ENCODE measurements at places on chromosomes 16 and 17.
A peak's percentile ranks its signal among the peaks of the same experiment; 100 is the strongest.

GRCh38 chr17:6558276-6558675 is 1.9 kb upstream of the PITPNM3 start:
- no peak for DNase-seq

DNA sequence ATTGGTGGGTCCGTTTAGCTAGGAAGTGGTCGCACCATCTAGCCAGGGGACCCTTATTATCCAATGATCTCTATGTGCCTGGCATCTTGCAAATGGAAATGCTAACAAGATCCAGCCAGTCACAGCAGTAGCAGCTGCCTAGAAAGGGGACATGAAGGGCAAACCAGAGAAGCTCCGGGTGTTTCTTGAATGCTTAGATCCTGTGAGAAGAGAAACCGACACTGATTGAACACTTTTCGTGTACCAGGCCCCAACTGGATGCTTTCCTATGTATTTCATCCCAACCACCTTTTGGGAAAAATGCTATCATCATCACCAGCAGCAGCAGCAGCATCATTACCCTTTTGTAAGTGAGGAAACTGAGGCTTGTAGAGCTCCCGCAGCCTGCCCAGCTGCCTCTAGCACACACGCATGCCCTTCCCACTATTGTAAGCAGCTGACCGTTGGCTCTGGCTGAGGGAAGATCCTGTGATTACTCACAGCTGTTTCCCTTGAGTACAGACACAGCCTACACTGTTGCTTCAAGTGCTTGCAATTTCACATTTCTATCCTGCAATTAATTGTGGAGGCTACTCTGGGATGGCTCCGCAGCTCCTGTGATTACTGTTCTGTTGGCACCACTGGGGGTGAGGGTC is 180.7 kb upstream of the CACNG5 start:
- DNase-seq = no peak

DNA sequence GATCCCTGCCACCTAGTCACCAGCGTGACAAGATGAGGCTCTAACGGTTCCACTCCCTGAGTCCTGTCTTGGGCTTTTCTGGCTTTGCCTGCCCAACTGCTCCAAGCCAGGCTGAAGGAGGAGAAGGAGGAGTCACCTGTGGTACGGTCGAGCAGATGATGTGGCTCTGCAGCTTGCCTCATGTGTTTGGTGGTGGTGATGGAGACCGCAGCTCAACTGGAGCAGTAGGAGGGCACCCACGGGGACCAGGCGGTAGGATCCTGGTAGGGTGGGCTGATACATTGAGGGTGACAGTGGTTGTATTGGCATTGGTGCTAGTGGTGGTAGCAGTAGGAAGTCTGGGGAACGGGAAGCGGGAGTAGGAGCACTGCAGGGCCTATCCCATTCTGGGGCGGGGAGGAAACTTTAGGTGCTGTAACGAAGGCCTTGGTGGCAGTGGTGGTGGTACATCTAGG is 202.8 kb upstream of the WSB1 start:
- DNase-seq = no peak

DNA sequence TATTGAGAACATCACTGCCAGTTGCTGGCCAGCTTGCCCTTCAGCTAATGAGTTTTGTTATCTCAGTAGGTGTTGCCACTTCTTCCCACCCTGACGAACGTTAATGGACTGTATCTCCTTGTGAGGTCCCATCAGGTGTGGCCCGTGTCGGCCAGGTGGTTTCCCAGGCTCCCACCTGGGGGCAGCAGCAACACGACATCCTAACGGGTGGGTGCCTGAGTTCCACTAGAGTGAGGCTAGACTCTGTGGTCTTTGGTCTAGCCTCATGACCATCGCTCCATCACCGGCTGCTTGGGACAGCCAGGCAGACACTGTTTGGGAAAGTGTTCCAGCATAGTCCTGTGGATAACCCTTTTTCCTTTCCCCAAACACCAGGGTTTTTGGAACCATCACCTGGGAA is 45.6 kb upstream of the LCMT1 start:
- peak; percentile 40 for DNase-seq

- no peak for DNase-seq
Observed at GRCh38 chr16:23920899-23921298, 85.1 kb downstream of the PRKCB start.

- DNase-seq = no peak
Observed at GRCh38 chr16:21949713-21950260, 3.4 kb upstream of the UQCRC2 start.

DNA sequence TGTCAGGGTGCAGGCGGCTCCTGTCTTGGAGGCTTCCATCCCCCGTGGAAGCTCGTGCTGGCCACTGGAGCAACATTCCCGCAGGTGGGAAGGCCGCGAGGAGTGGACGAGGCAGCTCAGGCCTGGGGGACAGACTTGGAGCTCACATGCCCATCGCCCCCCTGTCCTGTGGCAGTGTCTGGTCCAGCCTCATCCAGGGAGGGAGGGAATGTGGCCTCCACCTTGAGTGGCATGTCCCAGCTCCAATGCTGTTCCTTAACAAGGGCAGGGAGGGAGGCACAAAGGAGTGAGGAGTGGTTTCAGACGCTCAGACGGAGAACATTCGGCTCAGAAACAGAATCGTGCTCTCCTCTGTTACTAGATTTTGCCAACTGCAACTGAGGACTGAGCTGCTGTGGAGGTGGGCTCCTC is 159.4 kb upstream of the CHMP6 start:
- DNase-seq = no peak

DNA sequence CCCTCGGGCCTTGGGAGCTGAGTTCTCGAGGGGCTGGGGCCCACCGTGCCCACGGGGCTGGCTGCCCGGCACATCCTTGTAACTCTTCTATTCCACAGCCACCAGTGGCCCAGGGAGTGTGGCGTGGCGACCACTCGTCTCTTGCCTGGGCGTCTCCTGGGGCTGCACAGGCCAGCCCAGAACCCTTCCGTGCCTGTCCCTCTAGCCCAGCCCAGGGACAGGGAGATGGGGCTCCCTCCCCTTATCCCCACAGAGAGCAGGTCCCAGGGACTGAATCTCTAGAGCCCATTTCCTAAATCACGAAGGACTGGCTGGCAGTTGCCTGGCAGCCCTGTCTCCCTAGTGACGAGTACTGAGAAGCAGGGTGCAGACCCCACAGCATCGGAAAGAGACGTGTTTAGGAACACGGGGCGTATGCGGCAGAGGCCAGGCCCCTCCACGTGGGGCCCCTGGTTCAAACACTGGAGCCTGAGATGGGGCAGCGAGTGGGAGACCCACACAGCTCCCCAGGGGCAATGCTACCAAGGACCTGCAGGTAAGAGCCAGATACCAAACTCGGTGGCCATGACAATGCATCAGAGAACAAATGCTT is 51.0 kb downstream of the TIMM22 start:
- DNase-seq = no peak

GRCh38 chr17:45333702-45334092 is 16.9 kb upstream of the MAP3K14 start:
- no peak for DNase-seq

- no peak for DNase-seq
Observed at GRCh38 chr17:3600529-3601205, 8.5 kb downstream of the TRPV1 start.

DNA sequence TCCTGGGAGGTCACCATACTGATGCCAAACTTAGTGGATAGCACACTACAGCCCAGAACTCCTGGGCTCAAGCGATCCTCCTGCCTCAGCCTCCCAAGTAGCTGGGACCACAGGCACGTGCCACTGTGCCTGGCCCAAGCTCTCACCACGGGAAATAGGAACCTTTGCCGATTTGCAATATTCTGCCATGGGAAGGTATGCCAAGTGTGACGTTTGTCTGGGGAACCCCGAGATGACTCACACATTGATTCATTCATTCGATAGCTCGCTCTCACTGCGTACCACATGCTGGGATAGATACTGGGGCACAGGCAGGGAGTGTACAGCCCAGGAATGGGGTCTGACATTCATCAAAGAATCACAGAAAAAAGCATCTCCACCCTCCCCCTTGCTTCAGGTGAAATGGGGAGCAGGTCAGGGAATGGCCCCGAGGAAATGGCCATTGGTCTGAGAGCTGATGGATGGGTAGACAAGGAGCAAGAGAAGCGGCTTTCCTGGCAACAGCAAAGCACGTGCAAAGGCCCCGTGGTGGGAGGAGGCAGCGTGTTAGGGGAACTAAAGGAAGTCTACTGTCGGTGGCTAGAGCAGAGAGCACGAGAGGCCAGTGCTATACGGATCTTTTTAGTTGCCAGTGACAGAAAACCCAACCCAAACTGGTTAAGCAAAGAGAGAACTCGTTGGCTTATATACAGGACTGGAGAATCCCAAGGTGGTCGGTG is 44.1 kb downstream of the DNAH17 start:
- no peak for DNase-seq

GRCh38 chr17:8474826-8475225 is 39.1 kb downstream of the NDEL1 start:
- no peak for DNase-seq

DNA sequence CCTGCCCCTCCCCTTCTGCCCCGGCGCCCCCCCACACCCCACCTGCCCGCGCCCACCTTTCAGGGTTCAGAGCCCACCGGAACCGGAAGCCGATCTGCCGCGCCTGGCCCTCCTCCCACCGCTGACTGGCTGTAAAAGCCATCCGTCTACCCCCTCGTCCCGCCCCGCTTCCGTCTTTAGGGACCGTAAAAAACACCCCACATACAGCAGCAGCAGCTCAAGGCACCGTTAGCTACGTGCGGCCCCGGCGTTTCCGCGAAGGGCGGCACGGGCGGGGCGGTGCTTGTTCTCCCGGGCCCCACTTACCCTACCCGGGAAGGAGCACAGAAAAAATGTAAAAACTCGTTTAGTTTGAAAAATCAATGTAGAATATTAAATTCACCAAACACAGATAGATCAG is at the start of gene MRPL28:
TSS of gene MRPL28 (minus strand) at position 96 of the 400 bp plus-strand sequence. CDS start 320 bp downstream, outside the sequence.
- DNase-seq = peak; percentile 98

DNA sequence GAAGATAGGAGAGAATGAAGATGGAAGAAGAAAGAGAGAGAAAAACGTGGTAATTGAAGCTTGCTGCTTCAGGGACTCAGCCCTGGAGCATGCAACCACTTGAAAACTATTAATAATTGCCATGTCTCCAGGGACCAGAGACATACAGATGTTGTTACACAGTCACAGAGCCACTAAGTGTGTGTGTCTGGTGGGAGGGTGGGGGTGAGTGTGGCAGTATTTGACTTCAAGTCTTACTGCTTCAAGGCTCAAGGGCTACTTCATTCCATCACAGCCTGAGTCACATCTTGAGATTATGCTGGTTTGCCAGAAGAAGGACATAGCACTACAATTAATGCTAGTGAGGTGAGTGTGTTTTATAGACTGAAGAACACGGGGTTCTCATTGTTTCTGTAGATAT is 202.2 kb downstream of the CDH8 start:
- no peak for DNase-seq

- no peak for DNase-seq
Observed at GRCh38 chr16:77897129-77897437, 108.7 kb downstream of the VAT1L start.

- no peak for DNase-seq
Observed at GRCh38 chr17:75265614-75266315, 4.1 kb downstream of the MRPS7 start.

DNA sequence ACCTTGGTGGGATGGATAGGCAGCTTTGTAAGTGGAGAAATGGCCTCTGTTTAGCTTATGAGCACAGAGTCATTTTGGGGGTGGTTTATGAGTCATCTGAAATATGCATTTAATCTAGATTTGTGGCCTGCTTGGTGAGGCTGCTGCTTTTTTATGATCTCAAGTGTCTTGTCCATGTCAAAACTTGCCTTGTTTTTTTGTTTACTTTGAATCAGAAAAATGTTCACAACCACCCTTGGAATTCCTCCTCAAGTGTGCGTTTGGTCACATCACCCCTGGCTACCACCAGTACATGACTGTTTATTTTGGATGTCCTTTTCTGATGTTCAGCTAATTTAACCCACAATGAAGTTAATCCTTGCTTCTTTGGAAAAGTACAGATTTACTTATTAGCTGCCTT is 64.6 kb downstream of the FTO start:
- DNase-seq = no peak

- DNase-seq = no peak
Observed at GRCh38 chr16:69133373-69133954, 1.0 kb downstream of the UTP4 start.

- no peak for DNase-seq
Observed at GRCh38 chr17:77995146-77995852, 36.8 kb downstream of the TNRC6C start.

GRCh38 chr17:77365584-77366186 is 224.9 kb downstream of the SEC14L1 start:
- no peak for DNase-seq

GRCh38 chr17:56896968-56897359 is 16.9 kb downstream of the TRIM25 start:
- no peak for DNase-seq

GRCh38 chr16:3979070-3979469 is 98.6 kb upstream of the CREBBP start:
- DNase-seq = no peak

- no peak for DNase-seq
Observed at GRCh38 chr16:1580256-1580655, 31.6 kb downstream of the IFT140 start.

DNA sequence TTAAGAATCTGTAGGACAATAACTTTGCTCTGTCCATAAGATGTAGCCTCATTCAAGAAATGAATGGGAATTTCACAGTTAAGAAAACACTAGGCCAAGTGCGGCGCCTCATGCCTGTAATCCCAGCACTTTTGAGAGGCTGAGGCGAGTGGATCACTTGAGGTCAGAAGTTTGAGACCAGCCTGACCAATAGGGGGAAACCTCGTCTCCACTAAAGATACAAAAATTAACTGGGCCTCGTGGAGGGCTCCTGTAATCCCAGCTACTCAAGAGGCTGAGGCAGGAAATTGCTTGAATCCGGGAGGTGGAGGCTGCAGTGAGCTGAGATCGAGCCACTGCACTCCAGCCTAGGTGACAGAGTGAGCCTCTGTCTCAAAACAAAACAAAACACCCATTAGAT is 19.9 kb upstream of the RSL1D1 start:
- DNase-seq = no peak

DNA sequence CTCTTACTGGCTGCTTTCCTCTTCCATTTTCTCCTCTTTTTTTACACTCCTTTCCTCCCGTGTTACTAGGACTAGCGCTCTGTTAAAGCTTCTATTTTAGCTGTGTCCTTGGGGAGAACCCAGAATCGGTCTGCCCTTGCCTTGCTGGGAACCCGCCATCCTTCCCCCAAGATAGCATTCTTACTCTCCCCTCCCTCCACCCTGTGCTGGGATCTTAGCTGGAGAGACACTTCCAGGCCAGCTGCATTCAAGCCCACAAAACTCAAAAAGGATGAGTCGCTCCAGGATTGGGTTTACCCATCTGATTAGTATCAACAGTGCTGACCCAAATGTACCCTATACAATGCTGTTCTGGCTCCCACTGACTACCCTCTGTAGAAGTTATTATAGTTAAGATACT is 200.5 kb upstream of the ASIC2 start:
- DNase-seq = no peak

Data from GM12892 (cell line).